Stimulated activated CD4-positive, alpha-beta T cell treated with anti-CD3 and anti-CD28 coated beads, TNF-alpha, amount 100 ng/mL, for 1 hour (primary cell): ENCODE measurements at places on chromosomes 5 and 9.

GRCh38 chr5:82820188-82820587 is 257.0 kb downstream of the TMEM167A start:
- no peak for DNase-seq

GRCh38 chr5:179223528-179223927 is 121.7 kb downstream of the ADAMTS2 start:
- no peak for DNase-seq

- DNase-seq = no peak
These were observed 21.3 kb downstream of the STXBP1 start for GRCh38 chr9:127633216-127633862.

DNA sequence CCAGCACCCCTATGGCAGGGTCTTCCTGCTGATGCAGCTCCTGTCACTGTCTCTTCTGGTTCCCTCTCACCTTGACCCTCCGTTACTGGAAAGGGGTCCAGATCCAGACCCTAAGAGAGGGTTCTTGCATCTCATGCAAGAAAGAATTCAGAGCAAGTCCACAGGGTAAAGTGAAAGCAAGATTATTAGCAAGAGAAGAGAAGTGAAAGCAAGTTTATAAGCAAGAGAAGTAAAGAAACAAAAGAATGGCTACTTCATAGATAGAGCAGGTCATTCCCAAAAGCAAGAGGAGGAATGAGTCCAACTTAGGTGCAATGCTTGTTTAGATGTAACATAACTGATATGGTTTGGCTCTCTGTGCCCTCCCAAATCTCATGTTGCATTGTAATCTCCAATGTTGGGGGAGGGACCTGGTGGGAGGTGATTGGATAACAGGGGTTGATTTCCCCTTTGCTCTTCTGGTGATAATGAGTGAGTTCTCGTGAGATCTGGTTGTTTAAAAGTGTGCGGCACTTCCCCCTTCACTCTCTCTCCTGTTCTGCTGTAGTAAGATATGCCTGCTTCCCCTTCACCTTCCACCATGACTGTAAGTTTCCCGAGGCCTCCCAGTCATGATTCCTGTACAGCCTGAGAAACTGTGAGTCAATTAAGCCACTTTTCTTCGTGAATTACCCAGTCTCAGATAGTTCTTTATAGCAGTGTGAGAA is 183.3 kb downstream of the MED10 start:
- no peak for DNase-seq

- DNase-seq = no peak
These were observed 146.5 kb downstream of the NXNL2 start for GRCh38 chr9:88681434-88681833.

- DNase-seq = no peak
These were observed 74.5 kb downstream of the HMCN2 start for GRCh38 chr9:130340011-130340410.

- no peak for DNase-seq
These were observed 376.1 kb upstream of the IRX4 start for GRCh38 chr5:2258861-2259260.

GRCh38 chr9:70255486-70255885 is 3.3 kb upstream of the SMC5 start:
- DNase-seq = no peak
